Ovary (tissue), 10 donors: ENCODE measurements at places on chromosomes 11 and 22. TPM values are rescaled to one million over a fixed set of nuclear protein-coding genes. Genes with fewer than 3 reads are reported as not detected.

DNA sequence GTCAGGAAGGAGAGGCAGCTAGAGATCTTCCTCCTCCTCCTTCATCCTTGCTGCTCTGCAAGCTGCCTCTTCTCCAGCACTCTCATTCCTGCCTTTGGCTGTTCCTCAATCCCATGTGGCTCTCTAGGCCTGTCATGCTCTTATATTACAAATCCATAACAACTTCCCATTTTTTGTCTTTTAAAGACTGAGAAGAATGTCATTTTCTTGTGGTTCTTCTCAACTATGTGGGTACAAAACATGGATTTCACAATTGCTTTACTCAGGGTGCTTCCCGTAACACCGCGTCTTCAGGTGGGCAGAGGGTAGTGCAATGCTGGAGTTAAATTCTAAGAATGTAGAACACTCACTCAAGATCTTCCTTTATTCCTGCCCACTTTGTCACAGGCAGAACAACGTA lies 6.8 kb upstream of the CAT start:
- no peak for DNase-seq

The BDNF gene
- 1.00 TPM for polyA plus RNA-seq

The SNAP29 gene
- 12.0 TPM for polyA plus RNA-seq

DNA sequence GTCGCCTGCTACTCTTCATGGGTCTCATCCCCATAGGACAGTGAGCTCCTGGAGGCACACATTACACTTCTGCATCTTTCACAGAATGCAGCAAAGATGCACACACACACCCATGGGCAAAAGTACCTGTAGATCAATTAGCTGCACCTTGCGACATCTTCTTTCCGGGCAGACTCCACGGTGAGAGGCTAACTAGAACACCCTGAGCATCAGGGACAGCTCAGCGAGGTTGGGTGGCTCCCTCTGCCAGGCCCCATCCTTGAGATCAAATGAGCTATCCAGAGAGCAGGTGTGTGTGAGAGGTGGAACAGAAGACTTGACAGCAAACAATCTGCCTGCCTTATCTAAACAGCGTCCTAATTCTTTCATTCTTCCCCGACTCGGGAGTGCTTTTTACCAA lies 96.1 kb upstream of the BID start:
- DNase-seq, result no peak

The GUCD1 gene
- polyA plus RNA-seq, result 53.5 TPM

The CCDC82 gene
- 26.0 TPM for polyA plus RNA-seq

GRCh38 chr11:117979481-117980211 lies 6.5 kb upstream of the IL10RA start:
- DNase-seq, result no peak

The CD3E gene
- 11.0 TPM for polyA plus RNA-seq

- no peak for DNase-seq
Observed at GRCh38 chr22:29804985-29805384, 33.1 kb downstream of the ASCC2 start.

The DNAJB13 gene
- 0.36 TPM for polyA plus RNA-seq

DNA sequence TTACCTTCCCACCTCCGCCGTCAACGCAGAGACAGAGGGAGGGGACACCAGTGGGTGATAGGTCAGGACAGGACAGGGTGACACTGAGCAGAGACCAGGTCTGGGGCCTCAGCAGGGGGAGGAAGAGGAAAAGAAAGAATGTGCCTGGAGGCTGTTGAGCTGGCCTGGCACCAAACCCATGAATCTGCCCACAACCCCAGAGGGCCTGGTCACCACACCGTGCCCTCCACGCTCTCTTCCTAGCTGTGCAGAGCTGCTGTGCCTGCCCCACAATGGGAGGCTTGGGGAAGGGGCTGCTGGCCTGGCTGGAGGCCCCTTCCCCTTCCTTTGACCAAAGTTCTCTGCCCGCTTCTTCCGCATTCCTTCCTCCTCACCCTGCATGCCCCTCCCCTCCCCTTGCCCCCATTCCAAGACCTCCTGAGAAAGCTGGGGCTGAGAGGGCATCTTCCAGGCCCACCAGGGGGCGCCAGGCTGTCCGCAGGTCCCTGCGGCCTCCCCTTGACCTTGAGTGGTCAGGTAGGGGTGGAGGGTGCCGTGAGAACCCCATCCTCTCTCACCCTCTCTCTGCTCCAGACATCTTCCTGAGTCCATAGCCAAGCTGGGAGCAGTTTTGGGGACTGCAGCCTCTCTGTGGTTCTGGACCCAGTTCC lies 11.0 kb upstream of the CACNA1I start:
- DNase-seq, result no peak

The ISX gene
- polyA plus RNA-seq, result not detected

The SEPTIN3 gene
- 0.78 TPM for polyA plus RNA-seq

GRCh38 chr11:118396097-118396501 lies 5.3 kb upstream of the ATP5MG start:
- DNase-seq, result no peak

The SLC39A13 gene
- polyA plus RNA-seq, result 2.8 TPM

GRCh38 chr22:47878460-47878859 lies 1116.0 kb downstream of the TBC1D22A start:
- DNase-seq, result no peak

- DNase-seq, result no peak
Observed at GRCh38 chr11:72119198-72119597, 6.7 kb upstream of the ANAPC15 start.

GRCh38 chr11:81080476-81080875 lies 1639.6 kb upstream of the TENM4 start:
- DNase-seq, result no peak

The ELMOD1 gene
- 0.38 TPM for polyA plus RNA-seq

DNA sequence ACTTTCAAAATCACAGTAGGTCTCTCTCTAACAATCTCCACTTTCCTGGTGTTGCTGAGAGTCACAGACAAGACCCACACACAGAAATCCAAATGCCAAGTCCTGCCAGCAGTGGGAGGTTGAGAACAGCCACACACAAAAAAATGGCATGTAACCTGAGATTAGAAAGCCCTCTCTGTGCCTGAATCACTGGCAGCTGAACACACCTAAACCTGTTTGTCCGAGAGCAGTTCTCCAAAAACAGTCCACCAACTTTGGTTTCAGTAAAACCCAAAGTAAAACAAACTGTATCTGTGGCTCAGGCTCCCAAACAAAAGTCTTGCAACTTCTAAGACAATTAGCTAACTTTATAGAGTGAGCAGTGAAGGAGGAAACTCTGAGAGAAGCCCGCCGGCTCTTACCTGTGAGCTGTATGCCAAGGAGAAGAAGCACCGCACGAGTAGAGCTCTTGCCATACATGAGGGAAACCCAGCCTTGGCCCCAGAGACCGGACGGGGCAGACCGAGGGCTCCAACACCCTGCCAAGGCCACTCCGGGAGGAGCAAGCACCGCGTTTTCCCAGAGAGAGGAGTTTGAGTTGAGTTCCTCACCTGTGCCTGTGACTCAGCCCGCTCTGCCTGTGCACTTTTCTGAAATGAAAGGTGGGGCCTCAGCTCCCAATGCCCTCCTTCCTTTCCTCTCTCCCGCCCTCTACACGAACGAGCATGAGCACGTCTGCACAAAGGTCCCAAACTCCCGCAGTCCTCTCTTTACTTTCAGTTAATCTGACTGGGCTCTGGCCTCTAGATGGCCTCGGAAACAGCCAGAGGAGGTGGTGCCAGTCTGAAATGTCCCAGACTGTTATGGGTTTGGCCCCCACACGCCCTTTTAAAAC lies at the start of gene MPZL2:
TSS of gene MPZL2 (minus strand) at position 603 of the 874 bp plus-strand sequence. CDS start at position 459, 144 bp downstream.
- no peak for DNase-seq

DNA sequence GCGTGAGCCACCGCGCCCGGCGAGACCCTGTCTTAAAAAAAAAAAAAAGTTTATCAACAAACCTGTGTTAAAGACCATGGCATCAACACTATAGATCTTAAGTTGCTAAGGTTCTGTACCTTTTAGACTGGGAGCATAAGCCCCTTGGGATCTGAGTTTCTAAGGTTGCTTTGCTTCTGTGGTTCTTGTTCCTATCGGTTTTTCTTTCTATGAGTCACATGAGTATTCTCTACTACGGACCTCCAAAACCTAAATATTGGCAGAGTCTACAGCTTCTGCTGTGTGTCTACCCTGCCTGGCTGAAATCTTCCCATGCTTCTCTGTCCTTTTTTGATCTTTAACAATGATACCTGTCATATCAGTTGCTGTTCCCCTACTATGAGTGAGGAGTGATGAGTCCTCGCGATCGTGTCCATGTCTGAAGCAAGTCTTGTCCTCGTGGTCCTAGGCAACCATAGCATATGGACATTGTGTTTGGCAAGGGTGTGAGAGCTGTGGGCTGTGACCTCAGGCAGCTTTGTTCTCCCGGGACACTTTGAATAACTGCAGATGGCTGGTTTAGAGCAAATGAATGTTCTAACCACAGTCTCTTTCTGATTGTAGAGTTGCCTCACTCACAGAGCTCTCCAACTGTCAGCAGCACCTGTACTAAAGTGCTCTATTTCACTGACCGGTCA lies 9.0 kb upstream of the DLAT start:
- DNase-seq, result no peak

- DNase-seq, result no peak
Observed at GRCh38 chr11:105027678-105028077, 4.7 kb upstream of the CASP5 start.

- DNase-seq, result no peak
Observed at GRCh38 chr11:67255864-67256263, 10.4 kb upstream of the GRK2 start.

DNA sequence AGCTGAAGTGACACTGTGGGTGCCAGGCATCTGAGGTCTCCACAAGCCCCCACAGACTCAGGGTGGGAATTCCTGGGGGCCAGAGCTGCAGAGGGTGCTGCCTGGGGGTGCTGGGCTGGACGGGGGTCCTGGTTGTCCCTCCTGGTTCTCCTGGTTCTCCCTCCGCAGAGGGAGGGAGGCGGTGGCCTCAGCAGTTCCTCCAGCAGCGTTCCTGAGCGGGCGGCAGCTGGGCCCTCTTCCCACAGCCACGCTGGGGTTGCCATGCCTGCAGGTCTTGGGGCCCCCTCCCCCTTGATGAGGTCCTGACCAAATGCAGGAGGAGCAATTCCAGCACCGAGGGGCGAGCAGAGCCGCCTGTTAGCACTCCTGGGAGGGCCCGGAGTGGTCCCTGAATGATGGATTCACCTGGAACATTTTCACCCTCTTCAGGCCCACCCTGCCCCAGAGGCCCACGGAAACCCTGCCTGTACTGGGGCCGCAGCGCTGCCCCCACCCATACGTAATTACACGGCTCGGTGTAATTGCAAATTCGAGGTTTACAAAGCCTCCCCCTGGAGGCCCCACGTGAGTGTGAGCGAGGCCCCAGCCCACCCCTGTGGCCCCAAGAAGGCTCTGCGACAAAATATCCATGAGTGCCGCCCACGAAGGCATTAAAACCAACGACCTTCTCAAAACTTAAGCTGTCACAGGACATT lies 635 bp downstream of the C11orf21 start:
- no peak for DNase-seq

DNA sequence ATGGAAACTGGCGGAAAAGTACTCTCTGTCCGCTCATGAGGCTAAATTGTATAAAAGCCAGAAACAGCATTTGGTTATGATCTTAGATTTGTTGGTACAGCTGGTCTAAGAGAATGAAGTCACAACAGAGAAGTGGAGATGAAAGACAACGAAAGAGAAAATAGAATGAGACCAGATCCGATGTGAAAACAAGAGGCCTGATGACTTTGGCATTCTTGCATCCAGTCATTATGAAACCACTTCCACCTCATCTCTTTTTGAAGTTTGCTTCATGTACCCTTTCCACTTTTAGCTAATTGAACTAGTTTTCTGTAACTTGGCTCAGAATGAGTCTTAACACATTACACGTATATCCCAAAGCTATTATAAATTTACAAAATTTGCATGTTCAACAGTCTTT lies 1431.7 kb downstream of the LRRC4C start:
- no peak for DNase-seq

- DNase-seq, result no peak
Observed at GRCh38 chr22:44373234-44373633, 60.5 kb upstream of the SHISAL1 start.

GRCh38 chr11:91394727-91395414 lies 829.7 kb upstream of the FAT3 start:
- DNase-seq, result no peak

GRCh38 chr11:71357414-71357813 lies 90.8 kb downstream of the DHCR7 start:
- DNase-seq, result no peak

DNA sequence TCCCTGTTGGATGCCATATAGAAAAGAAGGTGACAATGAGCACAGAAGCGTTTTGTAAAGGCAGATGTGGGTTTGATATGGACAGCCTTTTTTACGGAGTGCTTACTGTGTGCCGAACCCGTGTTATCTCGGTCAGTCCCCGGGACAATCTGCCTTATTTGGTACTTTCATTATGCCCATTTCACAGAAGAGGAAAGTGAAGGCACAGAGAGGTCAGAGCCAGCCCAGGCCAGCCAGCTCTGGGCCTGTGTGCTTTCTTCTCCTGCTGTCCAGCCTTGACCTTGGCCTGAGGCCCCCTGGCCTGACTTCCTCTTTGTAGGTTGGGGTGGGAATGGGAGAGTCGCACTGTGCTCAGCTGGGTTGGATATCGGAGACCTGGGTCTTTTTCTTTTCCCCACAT lies 628 bp upstream of the CRYBB1 start:
- DNase-seq, result no peak

- DNase-seq, result no peak
Observed at GRCh38 chr22:38345782-38346181, 28.5 kb upstream of the CSNK1E start.

DNA sequence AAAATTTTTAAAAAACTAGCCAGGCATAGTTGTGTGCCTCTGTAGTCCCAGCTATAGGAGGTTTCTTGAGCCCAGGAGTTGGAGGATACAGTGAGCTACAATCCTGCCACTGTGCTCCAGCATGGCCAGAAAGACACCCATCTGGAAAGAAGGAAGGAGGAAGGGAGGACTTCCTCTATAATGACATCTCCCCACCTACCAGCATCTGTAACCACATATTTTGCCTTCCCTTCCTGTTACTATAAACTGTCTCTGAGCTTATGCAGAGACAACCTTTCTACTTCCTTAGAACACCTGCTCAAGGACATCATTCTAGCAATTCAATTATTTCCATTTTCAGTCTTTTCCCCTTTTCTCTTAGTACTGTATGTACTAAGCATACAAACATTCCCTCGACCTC lies 2.2 kb upstream of the NUP160 start:
- DNase-seq, result no peak

GRCh38 chr11:28701760-28702449 lies 593.7 kb downstream of the METTL15 start:
- no peak for DNase-seq

- no peak for DNase-seq
Observed at GRCh38 chr22:48248901-48249455, 1486.5 kb downstream of the TBC1D22A start.

The ACR gene
- 0.33 TPM for polyA plus RNA-seq

The HPS5 gene
- polyA plus RNA-seq, result 11.0 TPM
